ENCODE measurements at places on chromosomes 5 and 9.

GRCh38 chr5:137190441-137190840 lies 308.7 kb downstream of the SPOCK1 start:
- no peak for DNase-seq

- peak; percentile 78 for DNase-seq
Measured at GRCh38 chr5:176536132-176536901, 885 bp downstream of the RNF44 start.

- DNase-seq = no peak
Measured at GRCh38 chr5:133041910-133042309, 9.9 kb upstream of the HSPA4 start.

DNA sequence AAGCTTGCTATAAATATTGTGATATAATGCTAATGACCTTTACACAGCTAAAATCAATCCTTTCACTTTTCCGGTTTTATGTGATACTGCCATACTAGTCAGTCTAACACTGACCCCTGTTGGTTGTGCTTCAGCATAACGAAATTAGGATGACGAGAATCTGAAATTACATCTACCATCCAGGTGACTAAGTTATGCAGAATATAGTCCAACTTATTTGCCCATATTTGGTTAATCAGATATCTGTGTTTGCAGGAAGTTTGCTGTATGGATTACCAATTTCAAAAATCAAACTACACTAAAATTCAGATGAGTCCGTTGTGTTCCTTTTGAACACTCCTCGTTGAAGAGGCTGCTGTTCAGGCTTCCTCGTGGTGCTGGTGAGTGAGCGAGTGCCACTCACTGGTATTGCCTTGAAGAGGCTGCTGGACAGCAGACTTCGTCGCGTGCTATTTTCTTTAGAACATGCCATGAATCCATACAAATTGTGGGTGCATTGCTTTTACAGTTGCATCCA lies 32.5 kb downstream of the TENT4A start:
- DNase-seq = no peak

- no peak for DNase-seq
Measured at GRCh38 chr9:123208626-123209174, 59.7 kb downstream of the STRBP start.

DNA sequence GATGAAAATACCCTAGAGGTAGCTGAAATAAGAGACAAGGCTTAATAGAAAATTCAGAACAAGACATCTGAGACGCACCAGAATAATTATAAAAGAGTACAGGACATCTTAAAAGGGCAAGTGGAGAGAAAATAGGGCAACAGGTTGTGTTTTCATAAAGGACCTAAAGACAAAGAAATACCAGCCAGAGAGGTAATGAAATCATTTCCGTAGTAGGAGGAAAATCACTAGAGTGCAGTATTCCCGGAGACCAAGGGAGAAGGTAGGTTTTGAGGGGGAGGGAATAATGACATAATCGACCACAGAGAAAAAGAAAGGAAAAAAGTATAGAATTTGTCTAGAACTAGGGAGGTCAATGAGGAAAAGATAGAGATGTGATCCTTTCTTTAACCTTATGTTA lies 26.2 kb upstream of the CTNNAL1 start:
- no peak for DNase-seq

DNA sequence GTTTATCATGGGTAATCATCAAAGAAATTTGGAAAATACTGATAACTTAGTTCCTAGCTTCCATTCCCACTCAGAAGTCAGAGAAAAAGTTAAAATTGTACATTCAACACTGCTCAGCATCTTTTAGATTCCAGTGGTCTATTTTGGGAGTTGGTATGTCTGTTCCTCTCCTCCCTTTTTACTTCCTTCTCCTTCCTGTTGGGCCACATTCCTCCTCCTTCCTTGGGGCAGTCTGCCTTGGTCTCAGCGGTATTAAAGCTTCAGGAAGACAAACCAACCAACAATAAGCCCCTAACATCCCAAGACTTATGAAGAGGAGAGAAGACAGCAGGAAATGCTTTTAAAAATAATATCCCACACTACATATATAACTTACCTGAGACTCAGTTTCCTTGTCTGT lies 49.9 kb upstream of the SSBP2 start:
- DNase-seq = no peak

DNA sequence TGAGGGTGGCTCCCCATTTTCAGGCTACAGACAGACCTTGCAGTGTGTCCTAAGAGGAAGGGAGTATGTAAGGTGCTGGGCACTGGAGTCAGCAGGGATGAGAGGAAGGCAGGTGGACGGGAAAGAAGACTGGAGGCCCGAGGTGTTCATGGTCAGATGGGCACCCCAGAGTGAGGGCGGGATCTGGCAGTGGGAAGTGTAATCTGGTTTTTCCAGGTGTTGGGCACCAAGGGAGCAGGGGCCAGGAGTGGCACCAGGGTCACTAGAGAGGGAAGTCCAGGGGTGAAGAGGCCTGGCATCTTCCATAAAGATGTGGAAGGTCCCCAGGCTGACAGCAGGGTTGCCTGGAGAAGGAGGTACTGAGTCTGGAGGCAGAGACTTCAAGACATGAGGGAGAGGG lies 29.7 kb downstream of the PITX1 start:
- DNase-seq = no peak

DNA sequence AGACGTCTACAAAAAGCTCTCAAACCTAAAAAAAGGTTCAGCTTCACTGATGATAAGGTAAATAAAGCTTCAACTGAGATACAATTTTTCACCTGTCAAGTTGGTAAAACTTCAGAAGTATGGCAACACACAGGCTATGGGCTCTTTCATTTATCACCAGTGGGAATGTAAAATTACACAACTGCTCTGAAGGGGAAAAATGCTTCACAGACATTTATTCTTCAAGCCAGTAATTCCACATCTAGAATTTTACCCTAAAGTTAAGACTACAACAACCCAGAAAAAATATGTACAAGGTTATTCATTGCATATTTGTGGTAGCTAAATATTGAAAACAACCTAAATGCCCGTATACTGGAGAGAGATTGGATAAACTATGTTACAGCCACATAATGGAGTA lies 48.1 kb upstream of the NREP start:
- DNase-seq = no peak

DNA sequence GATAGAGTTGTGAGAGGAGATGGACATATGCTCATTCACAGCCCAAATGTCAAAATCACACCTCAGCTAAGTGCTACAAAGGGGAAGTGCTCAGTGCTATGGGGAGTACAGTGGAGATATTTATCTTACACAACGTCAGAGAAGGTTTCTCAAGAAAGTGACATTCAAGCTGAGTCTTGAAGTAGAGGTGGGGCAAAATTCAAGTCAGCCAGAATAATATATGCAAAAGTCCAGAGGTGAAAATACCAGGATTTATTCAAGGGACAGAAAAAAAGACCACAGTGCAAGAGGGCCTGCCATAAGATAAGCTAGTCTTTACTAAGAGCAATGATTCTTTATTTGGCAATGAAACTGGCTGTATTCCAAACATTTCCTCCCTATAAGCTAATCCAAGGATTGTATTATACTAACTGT lies 327.8 kb upstream of the PIK3R1 start:
- DNase-seq = no peak

DNA sequence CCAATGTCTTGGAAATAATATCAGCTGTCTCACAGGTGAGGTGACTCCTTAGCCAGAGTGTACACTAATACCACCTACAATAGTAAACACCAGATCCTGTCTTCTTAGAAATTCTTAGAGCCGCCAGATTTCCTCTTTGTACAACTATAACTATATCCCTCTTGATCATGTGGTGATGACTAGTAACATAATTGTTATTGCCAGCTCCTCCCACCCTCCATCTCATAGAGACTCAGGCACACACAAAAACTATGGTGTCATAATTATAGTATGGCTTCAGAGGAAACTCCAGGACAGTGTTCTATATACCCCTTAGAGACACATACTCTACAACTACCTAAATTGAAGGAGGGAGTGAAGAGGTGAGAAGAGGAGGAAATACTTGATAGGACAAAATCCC lies 33.1 kb downstream of the PGGT1B start:
- no peak for DNase-seq

- no peak for DNase-seq
Measured at GRCh38 chr9:73951147-73951546, 546.0 kb upstream of the RORB start.

DNA sequence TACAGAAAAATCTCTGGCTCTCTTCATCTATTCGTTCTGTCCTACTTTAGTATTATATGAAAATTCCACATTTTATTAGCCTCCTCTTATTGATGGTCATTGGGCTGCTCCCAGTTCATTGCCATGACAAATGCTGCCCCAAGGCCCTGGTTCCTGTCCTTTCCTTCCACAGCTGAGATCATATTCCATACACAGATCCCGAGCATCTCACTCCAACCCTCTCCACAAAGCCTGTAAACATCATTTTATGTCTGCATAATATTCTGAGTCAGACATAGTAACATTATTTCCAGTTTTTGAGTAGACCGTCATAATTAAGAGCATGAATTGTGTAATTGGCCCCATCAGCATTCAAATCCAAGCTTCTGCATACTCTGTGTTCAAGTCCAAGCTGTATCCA lies 86.3 kb downstream of the MVB12B start:
- DNase-seq = no peak

DNA sequence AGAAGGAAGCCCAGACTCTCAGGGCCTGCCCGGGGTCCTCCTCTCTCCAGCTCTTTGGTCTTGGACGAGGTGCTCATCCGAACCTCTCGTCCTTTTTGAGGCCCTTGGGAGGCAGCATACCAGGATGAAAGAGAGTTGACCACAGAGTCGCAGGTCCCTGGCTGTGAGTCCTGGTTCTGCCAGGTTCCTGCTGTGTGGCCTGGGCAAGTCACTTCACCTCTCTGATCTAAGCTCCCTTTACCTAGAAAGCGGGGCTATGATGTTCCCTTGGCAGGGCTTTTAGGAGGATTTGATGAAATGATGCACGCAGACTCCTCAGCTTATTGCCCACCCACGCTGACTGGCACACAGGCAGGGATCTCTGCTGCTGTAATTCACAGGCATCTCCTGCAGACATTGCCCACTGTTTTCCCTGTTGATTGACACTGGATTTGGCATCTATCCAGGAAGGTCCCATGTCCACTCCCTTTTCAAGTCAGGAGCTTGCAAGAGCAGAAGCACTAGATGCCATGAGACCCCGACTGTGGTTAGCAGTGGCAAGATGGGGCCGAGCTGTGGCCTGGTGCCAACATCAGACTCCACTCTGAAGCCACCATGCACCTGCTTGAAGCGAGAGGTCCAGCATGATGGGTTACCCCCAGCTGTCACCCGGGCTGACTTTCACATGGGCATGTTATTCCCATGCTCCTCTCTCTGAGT lies 71.5 kb downstream of the MACROH2A1 start:
- no peak for DNase-seq

- DNase-seq = peak; percentile 35
Measured at GRCh38 chr5:178467568-178468195, 122.5 kb downstream of the COL23A1 start.

GRCh38 chr5:169649486-169649885 lies 12.4 kb downstream of the DOCK2 start:
- DNase-seq = no peak

DNA sequence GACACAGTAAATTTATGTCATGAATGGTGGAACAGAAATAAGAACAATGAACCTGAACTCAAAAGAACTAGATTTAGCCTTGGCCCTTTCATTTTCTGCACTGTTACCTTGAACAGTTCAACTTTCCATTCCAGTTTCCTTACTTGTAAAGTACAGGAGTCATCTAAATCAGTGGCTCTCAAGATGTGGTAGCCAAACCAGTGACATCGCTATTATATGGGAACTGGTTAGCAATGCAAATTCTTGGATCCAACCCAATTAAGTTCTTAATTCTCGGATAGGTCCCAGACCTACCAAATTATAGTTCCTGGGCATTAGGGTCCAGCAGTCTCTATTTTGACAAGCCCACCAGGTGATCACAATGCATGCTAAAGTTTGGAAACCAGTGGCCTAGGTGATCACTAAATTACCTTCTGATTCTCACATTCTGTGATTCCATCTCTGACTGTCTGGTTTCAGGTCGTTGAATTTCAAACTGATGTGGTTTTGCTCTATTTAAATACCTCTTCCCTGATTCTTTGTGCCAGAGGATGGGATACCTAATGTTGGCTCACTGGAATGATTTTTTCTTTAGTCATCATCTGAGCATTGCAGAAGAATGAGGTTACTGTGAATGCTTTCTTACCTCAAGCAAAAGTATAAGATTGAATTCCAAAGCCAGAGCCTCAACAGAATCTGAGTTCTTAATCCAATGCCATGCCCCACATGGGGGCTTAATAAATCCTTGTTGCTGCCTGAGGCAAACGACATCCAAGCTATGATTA lies 253.8 kb downstream of the ENC1 start:
- DNase-seq = no peak

GRCh38 chr5:123585871-123586270 lies 73.9 kb downstream of the CSNK1G3 start:
- no peak for DNase-seq

- DNase-seq = no peak
Measured at GRCh38 chr9:105483618-105484017, 35.8 kb downstream of the FSD1L start.

- no peak for DNase-seq
Measured at GRCh38 chr5:98700730-98701129, 72.7 kb upstream of the RGMB start.

DNA sequence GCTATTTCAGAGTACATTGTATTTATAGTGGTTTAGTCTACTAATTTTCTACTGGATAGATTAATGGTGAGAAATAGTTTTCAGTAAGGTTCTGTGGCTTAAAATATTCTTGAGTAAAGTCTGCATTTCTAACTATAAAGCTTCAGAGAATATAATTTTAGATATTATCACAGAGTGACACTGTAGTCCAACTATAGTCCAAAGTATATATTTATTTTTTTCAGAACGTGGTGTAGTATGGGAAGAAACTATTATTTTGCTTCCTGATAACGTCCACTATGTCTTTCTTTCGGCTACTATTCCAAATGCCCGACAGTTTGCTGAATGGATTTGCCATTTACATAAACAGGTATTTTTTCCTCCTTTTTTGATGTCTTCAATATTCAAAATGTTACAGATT lies 35.3 kb downstream of the MTREX start:
- DNase-seq = no peak

DNA sequence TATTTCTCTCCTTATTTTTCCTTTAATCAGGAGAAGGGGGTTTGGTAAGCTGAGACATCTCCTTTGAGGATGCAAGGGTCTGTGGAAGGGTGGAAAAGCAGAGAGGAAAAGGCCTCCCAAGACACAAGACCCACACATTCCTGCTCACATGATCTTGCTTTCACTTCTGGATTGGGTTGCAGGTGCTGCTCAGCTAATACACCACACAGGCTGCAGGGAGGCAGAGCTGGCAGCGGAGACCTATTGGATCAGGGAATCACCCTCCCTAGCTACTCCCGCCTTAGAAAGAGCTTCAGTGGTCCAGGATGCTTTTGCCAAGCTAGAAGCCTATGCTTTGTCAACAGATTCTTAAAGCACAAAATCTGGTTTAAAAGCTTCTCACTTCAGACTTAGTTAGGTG lies 87.6 kb upstream of the IL33 start:
- no peak for DNase-seq

Measured in CD4-positive, alpha-beta T cell treated with Interferon gamma for 1 hour (primary cell).